ENCODE measurements at places on chromosomes 7 and 10. TPM values are rescaled to one million over a fixed set of nuclear protein-coding genes. Genes with fewer than 3 reads are reported as not detected.
A peak's percentile ranks its signal among the peaks of the same experiment; 100 is the strongest.

GRCh38 chr10:92957223-92958010 is 103.2 kb upstream of the CYP26C1 start:
- no peak for DNase-seq

DNA sequence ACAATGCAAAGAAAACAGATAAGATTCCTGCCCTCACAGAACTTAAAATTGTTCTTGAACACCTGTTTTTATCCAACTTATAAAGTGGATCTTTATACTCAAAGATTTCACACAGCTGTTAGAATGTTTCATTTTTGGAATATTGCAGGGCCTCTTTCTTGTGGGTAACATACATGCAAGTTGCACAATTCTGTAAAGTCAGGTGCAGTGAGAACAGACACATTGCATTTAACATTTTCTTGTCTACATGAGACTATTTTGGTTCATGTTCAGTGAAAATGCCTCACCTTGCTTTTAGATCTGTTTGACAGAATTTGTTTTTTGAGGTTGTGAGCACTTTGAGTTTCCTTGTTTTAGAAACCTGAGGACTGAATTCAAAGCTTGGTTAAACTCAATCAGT is 707.8 kb downstream of the SUGCT start:
- no peak for DNase-seq

- DNase-seq, result no peak
These were observed 220.3 kb downstream of the EBF3 start for GRCh38 chr10:129743738-129744133.

GRCh38 chr10:61815496-61815895 is 86.0 kb upstream of the ARID5B start:
- DNase-seq, result no peak

GRCh38 chr10:108783897-108784296 is 1139.4 kb downstream of the XPNPEP1 start:
- DNase-seq, result peak; percentile 6

- no peak for DNase-seq
These were observed 14.5 kb upstream of the ANAPC16 start for GRCh38 chr10:72201293-72201692.

DNA sequence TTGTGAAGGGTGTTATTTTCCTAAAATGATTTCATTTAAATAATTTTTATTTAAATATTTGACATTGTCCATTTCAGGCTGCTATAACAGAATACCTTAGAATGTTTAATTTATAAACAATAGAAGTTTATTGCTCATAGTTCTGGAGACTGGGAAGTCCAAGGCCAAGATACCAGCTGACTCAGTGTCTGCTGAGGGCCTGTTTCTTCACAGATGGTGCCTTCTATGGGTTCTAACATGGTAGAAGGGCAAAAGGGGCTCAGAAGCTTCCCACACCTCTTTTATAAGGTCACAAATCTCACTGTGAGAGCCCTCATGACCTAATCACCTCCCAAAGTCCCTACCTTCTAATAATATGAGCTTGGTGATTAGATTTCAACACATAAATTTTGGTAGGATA is 50.7 kb downstream of the MTURN start:
- DNase-seq, result no peak

GRCh38 chr7:553636-554111 is 34.0 kb upstream of the PDGFA start:
- no peak for DNase-seq

GRCh38 chr10:15719899-15720634 is at the start of gene ITGA8:
Gene ITGA8 (minus strand): TSS chr10:15719922. CDS start chr10:15719771, 151 bp downstream.
- peak; percentile 81 for DNase-seq

DNA sequence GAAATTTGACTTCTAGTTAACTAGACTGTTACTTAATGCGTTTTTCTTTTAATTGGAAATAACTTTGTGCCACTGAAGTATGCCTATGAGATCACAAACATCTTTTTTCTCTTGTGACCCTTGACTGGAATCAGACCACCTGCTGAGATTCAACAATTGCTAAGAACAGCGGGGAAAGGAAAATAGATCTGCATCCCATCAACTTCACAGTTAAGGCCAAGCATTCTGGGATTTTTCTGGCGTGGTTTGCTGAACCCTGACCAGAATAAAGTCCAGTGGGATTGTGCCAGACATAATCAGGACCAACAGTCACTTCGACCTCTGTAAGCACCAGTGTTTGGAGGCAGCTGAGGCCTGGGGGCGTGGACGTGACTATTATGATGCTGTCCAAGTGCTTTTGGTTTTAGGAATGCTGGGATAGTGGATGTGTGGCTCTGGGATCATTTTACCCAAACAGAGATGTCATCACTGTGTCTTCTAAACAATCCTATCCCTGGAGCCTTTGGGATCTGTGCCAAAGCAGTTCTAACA is 373.3 kb upstream of the PRKCQ start:
- peak; percentile 66 for DNase-seq

GRCh38 chr7:55350281-55350680 is 14.9 kb upstream of the LANCL2 start:
- peak; percentile 17 for DNase-seq

DNA sequence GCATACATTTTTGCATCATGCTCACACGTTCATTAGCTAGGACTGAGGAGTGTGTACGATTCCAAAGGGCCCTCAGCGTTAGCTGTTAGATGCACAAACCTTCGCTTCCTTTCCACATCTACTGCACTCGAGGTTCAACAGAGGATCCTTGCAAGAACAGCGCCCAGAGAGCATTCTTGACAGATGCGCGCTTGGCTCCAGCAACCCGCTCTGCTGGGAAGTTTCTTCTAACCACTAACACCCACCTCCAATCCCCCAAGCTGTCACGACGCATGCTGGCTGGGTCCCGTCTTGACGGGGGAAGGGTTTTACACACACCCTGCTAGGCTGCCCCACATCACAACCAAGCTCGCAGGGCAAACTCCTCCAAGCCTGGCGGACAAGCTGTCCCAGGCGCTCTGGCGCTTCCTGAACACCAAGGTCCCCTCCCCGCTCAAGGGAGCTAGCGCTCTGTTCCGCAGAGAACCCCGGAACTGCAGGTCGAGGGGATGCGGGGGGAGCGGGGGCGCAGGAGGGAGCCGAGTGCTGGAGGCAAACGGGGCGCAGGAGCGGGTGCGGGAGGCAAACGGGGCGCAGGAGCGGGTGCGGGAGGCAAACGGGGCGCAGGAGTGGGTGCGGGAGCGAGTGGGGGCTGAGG is 653 bp upstream of the ADRB1 start:
- peak; percentile 42 for DNase-seq

DNA sequence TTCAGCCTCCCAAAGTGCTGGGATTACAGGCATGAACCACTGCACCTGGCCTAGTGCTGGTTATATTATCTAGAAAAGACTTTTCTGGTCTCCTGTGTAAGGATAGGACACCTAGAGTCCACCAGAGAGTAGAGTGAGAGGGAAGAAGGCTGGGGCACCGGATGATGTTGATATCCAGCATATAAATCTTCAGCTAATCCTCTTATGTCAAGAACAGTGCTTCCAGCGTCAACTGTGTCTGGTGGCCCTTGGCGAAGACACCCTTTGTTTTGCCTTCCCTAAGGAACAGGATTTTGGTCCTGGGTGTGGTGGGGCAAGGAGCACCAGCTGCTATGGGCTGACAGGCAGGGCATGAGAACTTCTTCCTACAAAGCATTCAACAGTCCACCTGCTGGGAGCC is 16.3 kb upstream of the INMT start:
- DNase-seq, result no peak

DNA sequence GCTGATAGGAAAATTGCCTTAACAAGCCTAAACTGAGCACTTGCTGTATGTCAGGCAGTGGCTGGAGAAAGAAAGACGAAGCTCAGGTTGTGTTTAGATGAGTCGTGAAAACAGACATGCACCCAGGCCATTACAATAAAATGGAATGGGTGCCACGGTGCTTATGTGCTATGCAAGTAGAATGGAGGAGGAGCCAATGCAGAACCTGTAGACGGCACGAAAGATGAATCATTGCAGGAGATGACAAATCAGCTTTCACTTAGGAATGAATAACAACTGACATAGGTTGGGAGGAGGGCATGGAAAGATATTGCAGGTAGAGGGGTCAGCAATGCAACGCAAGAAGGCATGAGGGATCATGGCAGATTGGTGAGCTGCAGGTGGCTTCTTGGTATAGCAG is 61.2 kb upstream of the ARHGAP21 start:
- DNase-seq, result no peak

GRCh38 chr10:86938260-86938659 is 19.2 kb downstream of the MMRN2 start:
- DNase-seq, result no peak

DNA sequence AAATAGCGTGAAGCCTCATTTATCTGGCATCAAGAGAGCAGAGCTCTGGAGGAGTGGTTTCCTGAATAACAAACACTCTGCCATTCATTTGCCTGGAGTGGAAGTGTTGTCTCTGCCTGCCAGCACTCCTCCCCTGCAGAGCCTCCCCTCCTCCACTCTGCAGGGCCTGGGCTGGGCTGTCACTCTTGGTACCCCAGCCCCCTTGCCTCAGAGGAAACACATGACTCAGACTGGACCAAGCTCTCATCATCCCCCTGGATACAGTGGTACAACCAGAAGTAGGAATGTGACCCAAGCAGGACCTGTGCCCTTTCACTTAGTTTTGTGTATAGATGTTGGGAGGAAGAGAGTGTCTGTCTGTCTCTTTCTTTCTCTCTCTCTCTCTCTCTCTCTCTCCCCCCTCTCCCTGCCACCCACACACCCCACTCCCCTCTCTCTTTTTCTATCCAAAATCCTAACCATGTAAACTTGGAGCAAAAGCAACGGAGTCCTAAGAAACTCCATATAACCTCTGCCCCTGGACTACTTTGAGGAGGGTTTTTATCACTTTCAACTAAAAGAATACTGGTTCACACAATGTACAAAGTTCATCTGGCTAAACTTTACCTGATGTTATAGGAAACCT is 43.9 kb downstream of the DOCK4 start:
- DNase-seq, result peak; percentile 31

The RPA3 gene
- total RNA-seq, result 29.3 TPM

The YWHAG gene
- total RNA-seq, result 142 TPM

The NRBF2 gene
- total RNA-seq, result 21.0 TPM

The SPOCK2 gene
- total RNA-seq, result 8.3 TPM

The OR13A1 gene
- total RNA-seq, result not detected

The OPALIN gene
- total RNA-seq, result not detected

The PLXNA4 gene
- total RNA-seq, result 5.7 TPM

Measured in tongue (tissue), 3 donors.